AG20443 (cell line): ENCODE measurements at places on chromosomes 12 and 14.

- no peak for DNase-seq
Measured at GRCh38 chr12:8816448-8817050, 5.9 kb upstream of the A2ML1 start.

- DNase-seq: no peak
Measured at GRCh38 chr12:57584050-57584449, 6.9 kb upstream of the PIP4K2C start.

GRCh38 chr12:100359822-100360221, 2.9 kb downstream of the SLC17A8 start:
- DNase-seq: peak; percentile 45

DNA sequence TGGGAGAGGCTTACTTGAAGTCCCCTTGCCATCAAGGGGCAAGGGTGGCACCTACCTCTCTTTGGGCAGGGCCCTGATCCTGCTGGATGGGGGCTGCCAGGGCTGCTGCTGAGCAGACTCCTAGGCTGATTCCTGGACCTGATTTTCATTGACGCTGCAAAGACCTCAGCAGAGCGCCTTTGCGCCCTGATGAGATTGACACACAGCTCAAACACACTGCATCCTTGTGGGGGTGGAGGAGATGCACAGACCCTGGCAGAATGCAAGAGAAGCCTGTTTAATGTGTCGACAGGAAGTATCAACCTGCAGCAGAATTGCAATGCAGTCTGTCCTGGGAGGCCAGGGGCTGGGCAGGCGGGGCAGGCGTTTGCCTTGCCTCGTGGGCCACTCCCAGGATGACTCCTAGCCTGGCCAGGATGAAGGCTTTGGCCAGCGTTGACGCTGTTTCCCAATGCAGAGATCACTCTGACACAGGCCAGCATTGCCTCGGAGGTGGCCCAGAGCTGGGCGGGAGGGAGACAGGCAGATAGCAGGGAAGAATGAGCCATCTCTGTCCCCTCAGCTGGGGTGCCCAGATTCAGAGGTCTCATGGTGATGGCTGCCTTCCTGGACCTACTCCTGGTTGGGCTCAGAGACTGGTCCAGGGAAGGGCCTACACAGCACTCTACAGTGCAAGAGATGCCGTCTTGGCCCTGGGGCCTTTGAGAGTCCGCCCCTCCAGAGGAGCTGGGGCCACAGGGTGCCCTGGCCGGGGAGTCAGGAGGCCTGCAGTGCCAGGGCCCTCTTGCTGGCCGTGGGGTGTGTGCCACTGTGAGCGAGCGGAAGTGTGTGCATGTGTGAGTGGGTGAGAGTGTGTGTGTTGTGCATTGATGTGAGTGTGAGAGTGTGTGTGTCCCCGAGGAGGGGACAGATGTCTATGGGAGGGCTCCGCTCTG, 108.3 kb downstream of the KIF26A start:
- no peak for DNase-seq

DNA sequence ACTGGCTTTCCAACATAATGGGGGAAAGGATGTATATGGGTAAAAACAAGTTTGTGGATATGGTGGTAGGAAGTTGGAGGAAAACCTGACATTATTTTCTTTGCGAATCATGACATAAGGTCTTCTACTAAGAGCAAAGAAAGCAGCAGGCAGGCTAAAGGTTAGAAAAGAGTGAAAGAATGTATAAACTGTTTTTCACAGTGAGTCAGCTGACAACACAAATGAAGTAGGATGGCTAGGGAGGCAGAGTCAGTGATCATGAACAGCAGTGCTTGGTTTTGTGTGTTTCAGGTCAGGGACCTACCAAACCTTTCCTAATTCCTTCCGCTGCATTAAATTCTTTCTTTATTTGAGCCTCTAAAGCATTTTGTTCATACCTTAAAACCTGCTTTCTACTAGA, 46.3 kb upstream of the CATSPERB start:
- no peak for DNase-seq

GRCh38 chr12:53990311-53991076, 5.5 kb downstream of the HOXC10 start:
- DNase-seq: no peak

DNA sequence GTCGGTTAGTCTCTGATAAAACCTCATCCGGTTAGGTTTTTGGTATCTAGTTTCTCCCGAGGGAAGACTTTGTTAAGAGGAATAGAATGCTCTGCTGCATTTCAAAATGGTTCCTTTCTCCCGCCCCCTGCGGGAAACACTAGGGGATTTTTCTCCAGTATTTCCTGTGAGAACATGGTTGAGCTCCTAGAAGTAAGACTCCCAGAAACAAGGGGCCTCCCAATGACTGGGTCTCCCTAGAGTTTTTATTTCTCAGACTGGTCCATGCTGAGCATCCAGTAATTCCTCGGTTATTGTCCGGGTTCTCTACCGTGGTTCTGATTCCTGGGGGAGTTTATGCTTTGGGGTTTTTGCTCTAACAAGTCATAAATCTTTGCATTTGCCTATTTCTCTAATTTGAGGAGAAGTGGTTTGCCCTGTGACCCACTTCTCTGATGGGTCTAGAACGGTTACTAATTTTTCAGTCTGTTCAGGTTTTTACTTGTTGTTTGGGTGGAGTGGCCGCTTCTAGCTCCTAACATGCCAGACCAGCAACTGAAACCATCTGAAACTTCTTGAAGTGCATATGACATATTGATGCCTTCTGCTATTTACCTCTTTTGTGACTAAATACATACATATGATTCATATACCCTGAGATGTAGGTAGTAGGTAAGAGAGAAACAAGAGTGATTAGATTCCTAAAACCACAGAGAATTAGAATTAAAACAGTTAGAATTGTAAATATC, 25.1 kb downstream of the TESPA1 start:
- DNase-seq: no peak

DNA sequence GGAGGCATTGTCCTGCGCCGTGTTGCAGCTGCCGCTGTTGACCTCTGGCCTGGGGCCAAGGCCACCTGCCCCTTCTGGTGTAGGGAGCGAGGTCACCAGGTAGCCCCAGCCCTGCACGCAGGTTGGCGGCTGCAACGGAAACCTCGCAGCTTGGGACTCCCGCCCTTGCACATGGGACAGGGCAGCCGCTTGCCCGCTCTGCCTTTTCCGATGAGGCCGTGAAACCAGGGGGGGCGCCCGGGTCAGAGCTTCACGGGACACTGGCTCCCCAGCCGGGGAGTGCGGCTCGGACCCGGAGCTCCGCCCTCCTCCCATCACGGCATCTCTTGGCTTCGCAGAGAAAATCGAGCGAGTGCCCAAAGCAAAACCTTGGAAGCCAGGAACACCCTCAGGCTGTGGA, 25.4 kb downstream of the DNAH10 start:
- DNase-seq: no peak

DNA sequence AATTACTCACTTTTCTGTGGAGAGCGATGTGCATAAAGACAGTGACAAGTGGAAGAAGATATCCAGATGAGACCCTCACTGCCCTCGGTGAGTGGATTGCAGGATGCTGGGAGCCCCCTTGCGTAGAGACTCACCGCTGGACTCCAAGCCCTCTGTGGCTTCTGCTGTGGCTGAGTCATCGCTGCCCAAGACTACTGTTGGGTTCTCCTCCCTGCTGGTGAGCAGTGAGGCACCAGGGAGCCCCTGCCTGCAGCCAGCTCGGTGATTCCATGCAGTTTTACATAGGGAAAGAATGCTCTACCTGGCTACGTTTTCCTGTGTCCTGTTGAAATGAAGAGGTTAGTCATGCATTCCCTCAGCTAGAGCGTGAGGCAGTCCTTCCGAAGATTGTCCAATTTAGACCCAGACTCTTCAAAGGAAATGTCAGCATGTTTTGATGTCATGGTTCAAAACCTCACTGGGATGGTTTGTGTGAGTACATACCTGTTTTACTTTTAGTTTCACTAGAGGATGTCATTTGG, 28.2 kb downstream of the TRAF3 start:
- peak; percentile 59 for DNase-seq

- peak; percentile 9 for DNase-seq
Measured at GRCh38 chr12:69575346-69575745, 9.9 kb upstream of the CCT2 start.

- no peak for DNase-seq
Measured at GRCh38 chr12:3747543-3747942, 5.4 kb downstream of the CRACR2A start.

DNA sequence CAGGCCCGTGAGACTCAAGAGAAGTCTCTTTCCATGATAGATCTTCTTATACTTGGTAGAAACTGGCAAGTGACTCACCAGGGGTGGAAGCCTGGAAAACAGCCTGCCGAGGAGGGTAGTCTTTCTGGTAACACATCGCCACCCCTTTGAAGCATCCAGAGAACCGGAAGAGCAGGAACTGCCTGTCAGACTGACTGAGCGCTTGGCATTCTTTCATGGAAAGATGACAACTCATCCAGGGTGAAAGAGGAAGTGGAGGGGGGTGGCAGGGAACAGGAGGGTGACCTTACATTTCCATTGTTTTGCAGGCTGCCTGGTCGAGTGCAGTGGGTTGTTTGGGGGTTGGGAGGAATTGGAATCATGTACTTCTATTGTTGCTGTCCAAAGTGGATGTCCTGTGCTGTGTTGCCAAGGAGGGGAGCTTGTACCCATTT, 34.5 kb downstream of the PRKCH start:
- no peak for DNase-seq

DNA sequence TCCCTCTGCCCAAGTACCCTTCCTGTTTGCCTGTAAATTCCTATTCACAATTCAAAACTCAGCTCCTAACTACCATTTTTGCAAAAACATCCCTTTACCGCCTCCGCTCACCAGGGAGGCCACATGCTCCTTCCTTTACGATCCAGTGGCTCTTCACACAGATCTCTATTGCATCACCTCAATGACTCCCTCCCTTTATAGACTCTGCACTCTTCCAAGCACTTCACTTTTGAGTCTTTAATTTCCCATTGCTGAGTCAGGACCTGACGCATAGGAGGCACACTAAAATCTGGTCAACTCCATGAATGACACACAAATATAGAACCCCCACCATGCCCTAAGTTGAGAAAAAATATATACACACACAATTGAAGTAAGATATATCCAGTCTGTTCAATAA, 45.9 kb downstream of the PPP1R13B start:
- DNase-seq: peak; percentile 72

DNA sequence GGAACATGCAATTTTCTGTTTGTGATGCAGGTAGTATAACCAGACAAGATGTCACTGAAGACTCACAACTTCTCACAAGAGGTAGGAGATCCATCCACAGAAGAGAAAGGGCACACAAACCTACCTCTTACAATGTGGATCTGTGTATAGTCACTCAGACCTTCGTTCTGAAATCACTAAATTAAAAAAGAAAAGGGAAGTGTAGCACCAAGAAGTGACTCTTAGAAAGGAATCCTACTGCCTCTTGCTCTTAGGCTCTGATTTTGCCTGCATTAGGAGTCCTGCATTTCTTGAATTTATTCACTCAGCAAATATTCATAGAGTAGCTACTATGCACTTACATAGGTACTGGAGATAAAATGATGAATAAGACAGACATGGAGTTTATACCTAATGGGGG, 347.6 kb downstream of the BMP4 start:
- no peak for DNase-seq
